ENCODE measurements at places on chromosomes 1 and 21.

DNA sequence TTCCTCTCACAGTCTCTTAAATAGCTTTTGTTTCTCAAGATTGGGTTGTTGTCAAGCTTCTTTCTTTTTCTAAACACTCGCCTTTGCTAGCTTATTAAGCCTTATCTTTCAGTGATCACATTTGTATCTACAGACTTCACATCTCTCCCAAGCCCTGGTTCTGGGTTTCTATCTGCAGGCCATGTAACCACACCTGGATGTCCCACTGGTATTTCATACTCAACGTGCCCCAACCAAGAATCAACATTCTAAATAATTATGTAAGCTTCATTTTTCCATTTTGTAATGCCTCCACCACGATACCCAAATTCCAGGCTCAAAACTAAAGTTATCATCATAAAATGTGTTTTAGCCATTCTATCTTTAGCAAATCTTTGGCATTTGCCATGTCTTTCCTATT is 372.2 kb downstream of the USH2A start:
- no peak for DNase-seq

GRCh38 chr1:18211764-18212163 is 104.2 kb downstream of the IGSF21 start:
- DNase-seq: no peak

- no peak for DNase-seq
Observed at GRCh38 chr21:28826569-28826968, 166.1 kb downstream of the LTN1 start.

- no peak for DNase-seq
Observed at GRCh38 chr1:85048296-85049064, at the start of gene MCOLN3. TSS of gene MCOLN3 (minus strand) at chr1:85048500. CDS start at chr1:85045360, 3,140 bp downstream.

DNA sequence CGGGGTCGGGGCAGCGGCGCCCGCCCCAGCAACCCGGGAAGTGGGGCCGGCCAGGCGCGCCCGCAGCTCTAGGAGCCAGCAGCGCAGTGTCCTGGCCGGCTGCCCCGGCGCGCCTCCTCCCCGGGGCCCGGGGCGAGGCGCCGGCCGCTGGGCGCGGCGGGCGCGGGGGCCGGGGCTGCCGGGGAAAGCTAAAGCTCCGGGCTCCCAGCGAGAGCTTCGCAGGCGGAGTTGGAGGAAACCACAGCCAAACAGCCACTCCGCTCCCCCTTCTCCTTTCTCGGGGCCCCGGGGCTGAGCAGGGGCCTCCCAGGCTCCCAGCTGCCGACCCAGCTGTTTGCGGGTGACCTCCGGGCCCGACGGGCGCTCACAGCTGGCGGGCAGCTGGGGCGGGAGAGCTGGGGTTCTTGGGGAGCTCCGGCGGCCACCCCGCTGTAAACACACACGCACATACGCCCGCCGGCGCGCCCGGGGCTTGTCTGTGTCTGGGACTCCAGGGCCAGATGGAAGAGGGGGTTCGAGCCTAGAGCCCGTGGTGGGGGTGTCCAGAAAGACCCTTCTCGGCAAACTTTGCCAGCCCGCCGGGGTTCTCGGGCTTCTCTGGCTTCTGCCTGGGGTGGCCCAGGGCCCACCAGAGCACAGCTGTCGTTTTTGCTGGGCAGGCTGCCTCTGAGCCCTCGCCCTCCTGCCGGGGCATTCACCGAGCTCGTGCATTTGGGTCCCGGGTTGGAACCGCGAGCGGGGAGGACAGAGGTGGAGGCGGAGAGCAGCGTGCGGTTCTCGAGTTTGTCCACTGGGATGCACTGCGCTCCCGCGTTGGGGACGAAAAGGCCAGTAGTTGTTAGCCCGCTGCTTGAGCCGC is 1.5 kb downstream of the AJAP1 start:
- DNase-seq: peak; percentile 31

GRCh38 chr21:44024887-44025353 is 12.8 kb downstream of the TRAPPC10 start:
- no peak for DNase-seq

GRCh38 chr1:234710381-234710780 is 100.4 kb upstream of the IRF2BP2 start:
- no peak for DNase-seq
